ENCODE measurements at places on chromosomes 13 and 19. TPM values are rescaled to one million over a fixed set of nuclear protein-coding genes. Genes with fewer than 3 reads are reported as not detected.
A peak's percentile ranks its signal among the peaks of the same experiment; 100 is the strongest.

DNA sequence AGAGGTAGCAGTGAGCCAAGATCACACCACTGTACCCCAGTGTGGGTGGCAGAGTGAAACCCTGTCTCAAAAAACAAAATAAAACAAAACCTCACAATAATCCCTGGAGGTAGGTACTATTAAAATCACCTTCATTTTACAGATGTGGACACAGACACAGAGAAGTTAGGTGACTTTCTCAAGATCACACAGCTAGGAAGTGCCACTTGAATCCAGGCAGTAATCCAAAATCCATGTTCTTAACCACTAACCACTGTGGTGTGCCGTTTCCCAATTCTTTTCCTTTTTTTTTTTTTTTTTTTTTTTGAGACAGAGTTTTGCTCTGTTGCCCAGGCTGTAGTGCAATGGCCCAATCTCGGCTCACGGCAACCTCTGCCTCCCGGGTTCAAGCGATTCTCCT, 9.0 kb downstream of the PPP1R14A start:
- DNase-seq: no peak

- peak; percentile 6 for DNase-seq
These were observed 76.0 kb upstream of the LSM14A start for GRCh38 chr19:34096020-34096915.

GRCh38 chr13:108185223-108185622, 30.1 kb downstream of the LIG4 start:
- no peak for DNase-seq

- DNase-seq: no peak
These were observed 251.1 kb downstream of the EFNB2 start for GRCh38 chr13:106284358-106284757.

- DNase-seq: no peak
These were observed 137.5 kb downstream of the TNFRSF19 start for GRCh38 chr13:23707674-23708073.

GRCh38 chr13:91020461-91021034, 326.9 kb upstream of the MIR17HG start:
- no peak for DNase-seq

Gene GAPDHS
- polyA plus RNA-seq: not detected

Gene SELENOV
- not detected for polyA plus RNA-seq

Gene CACNG6
- polyA plus RNA-seq: 27.8 TPM

Gene TRPC4
- polyA plus RNA-seq: 0.37 TPM

Gene ZNF865
- polyA plus RNA-seq: 7.6 TPM
